ENCODE measurements at places on chromosomes 2 and 18.

DNA sequence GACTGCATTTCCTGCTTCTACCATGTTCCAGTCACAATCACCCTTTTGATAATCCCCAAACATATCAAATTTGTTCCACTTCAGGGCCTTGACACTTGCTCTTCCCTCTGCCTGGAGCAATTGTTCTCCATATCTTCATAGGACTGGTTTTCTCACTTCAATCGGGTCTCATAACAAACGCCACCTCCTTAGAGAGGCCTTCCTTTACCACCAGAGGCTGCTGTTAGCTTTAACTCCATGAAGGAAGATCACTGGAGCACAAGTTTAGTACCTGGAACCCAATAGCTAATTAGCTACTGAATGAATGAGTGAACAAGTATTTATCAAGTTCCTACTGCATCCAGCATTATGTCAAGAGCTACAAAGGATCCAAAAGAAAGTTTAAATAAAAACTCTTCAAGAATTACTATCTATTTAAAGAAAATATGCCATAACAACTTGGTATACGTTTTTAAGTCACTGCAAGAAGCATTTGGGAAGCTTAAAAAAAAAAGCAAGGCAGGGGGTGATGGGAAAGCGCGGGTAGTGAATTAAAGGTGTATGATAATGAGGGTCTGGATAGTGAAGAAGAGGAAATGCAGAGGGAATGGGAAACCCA is 58.8 kb downstream of the BAZ2B start:
- peak; percentile 16 for DNase-seq

GRCh38 chr18:47100212-47100831 is 50.0 kb downstream of the HDHD2 start:
- peak; percentile 50 for DNase-seq

- no peak for DNase-seq
Measured at GRCh38 chr2:101433465-101433864, 41.4 kb downstream of the RFX8 start.

DNA sequence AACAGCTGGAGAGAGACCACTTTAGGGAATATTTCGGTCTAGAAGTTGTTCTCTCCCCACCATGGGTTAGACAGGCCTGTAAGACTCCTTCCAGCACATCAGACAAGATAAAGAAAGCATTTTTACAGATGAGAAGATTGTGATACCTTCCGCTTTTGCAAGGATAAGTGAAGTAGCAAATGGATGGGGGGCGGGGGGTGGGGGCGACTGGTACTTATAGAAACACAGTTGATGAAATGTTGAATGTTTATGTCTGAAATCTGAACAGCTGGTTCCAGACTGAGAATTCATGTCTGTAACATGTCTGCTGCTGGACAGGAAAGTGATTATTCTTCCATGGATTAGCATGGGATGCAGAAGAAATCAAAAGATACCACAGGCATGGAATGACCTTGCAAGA is 90.5 kb upstream of the FN1 start:
- no peak for DNase-seq

DNA sequence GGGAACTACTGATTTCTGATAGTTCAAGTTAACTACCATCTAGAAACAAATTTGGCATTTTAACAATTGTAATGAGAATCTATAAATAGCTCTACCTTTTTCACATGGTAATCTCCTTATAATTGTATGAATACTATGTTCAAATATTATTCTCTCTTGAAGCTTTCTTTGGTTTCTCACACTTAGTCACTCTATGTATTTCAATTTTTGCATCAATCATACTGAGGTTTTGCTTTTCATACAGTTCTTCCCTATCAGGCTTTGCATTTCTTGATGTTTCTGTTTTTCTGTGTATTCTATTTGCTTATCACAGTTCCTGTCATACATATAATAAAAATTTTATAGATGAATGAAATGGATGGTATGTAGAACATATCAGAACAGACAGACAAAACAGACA is 16.0 kb downstream of the VPS54 start:
- no peak for DNase-seq

GRCh38 chr2:64165706-64166105 is 21.5 kb upstream of the PELI1 start:
- DNase-seq: no peak
